Germinal center (tissue), 1 donor: ENCODE measurements at places on chromosomes 3 and 15.

- no peak for DNase-seq
These were observed 46.2 kb downstream of the ZPLD1 start for GRCh38 chr3:102481050-102481449.

- DNase-seq, result no peak
These were observed 60.4 kb upstream of the TRPM1 start for GRCh38 chr15:31161951-31162350.

GRCh38 chr3:31624083-31624709 lies 91.5 kb downstream of the STT3B start:
- DNase-seq, result no peak

GRCh38 chr3:55270976-55271375 lies 216.1 kb downstream of the WNT5A start:
- DNase-seq, result no peak

DNA sequence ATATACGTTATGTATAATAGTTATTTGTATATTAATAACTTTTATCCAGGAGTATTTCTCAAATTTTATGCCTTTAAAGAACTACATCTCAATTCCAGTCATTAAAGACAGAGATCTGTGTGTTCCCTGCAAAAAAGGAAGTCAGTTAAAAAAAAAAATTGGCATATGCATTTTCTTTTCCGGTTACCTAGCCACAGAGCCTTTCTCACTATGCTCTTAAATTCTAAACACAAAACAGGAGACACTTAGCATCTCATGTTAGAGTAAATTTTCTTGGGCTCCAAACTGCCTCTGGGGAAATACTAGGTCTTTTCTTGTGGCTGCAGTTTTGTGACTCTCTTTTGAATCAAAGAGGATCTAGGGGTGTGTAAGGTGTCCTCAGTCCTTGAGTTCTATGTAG lies 105.9 kb downstream of the KCNH8 start:
- DNase-seq, result no peak

- peak; percentile 60 for DNase-seq
These were observed 16.8 kb downstream of the EMC4 start for GRCh38 chr15:34241376-34242330.

DNA sequence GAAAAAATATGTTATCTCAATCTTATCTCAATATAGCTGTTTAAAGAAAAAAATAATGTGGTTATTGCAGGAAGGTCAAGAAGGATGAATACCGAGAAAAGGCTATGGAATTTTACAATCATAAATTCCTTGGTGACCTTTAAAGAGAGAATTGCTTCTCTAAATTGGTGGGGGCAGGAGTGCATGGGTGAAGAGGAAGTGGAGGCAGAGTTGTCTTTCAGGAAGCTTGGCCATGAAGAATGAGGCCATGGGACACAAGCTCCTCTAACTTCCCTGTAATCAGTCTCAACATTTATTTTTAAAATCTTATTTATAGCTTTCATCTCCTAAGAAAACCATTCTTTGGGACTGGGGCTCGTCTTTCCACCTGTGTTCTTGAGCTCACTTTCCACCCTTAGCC lies 22.4 kb upstream of the ALDH1A2 start:
- DNase-seq, result no peak

- DNase-seq, result no peak
These were observed 315.2 kb downstream of the UACA start for GRCh38 chr15:70447928-70448698.

DNA sequence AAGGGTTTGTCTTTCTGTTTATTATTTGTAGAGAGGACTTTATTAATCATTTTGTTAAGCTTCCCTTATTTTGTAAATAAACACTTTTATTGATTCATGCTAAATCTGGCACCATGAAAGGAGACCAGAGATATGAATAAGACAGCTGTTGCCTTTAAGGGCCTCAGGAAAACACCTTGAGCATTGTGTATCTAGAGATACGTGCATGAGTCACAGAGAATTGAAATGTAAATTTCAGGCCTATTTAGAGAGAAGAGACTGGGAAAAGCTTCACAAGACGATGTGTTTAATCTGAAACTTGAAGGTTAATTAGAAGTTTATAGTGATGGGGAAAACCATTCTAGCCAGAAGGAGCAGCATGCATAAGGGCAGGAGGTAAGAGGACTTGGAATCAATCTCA lies 28.6 kb upstream of the UTS2B start:
- DNase-seq, result no peak

DNA sequence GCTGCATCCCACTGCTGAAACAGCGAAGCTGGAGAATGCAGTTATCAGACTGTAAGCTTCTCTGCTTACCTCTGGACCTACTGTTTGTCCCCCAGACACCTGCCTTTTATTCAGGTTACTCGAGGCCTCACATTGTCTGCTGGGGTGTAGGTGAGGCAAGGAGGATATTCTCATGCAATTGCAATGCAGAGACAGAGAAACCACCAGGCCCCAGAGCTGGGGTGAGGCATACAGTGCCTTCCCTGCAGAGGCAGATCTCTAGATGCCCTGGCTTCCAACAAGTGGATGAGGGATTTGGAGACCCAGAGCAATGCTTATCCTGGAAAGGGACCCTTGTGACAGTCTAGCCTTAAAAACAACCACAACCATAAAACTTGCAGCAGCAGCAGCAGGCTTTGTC lies 263.4 kb upstream of the ST8SIA2 start:
- DNase-seq, result no peak

DNA sequence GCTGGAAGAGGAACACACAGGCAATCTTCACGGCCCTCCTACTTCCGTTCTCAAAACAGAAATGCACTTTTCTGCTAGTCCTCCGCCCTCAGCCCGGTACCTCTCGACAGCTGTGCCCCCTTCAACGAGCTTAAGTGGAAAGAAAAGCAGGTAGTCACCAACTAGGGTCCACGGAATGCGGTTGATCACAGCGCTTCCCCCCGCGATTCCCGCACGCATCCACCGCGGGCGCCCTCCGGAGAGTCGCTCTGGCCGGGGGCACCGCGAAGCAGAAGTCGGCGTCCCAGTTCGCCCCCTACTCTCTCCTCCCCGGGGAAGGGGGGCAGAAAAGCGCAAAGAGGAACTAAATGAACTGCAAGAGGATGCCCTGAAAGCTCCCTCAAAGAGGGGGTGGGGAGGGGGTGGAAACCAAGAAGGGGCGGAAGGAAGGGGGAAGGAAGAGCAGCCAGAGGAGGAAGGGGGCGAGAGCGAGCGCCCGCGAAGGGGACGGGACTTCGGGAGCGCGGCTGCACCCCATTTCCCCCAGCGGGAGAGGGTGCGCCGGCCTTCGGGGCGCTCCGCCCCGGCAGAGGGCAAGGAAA lies 738 bp downstream of the ACAP2 start:
- DNase-seq, result peak; percentile 81

- DNase-seq, result no peak
These were observed 13.9 kb upstream of the C15orf61 start for GRCh38 chr15:67506775-67507747.

DNA sequence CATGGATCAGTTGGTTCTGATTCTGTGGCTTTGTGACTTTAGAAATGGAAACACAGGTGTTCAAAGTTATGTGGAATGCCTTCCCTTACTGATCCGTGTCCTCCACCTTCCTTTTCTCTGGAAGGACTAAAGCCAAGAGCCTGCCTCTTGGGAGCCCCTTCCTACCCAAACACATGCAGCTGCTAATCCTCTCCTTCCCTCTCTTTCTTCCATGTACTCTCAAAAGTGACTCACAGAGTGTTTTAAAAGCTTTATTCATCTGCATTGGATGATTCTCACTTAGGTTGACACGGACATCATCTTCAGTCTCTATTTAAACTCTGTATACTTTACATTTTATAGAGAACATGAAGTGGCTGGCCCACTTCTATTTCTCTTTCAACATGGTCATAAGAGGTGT lies 856.5 kb upstream of the ARPP21 start:
- no peak for DNase-seq

GRCh38 chr3:11377719-11378118 lies 105.5 kb downstream of the ATG7 start:
- DNase-seq, result no peak

DNA sequence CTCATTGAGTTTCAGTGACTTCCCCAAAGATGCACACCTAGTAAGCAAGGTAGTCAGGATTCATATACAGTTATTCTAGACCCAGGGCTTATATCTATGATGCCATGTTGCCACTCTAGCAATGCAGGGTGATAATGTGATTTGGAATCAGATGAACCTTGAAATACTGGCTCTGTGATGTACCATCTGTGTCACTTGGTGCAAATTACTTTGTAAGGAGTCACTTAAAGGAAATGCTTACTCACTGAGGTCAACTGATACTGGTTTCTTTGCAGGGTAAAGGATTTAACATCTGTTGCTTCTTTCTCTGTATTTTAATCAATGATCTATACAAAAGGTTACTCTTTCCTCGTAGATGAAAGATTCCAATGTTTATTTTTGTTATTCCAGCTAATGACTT lies 10.8 kb downstream of the ASB14 start:
- no peak for DNase-seq

- no peak for DNase-seq
These were observed 33.0 kb upstream of the NR2E3 start for GRCh38 chr15:71777216-71777943.

- DNase-seq, result no peak
These were observed 49.2 kb downstream of the SLMAP start for GRCh38 chr3:57805266-57805665.

- no peak for DNase-seq
These were observed 638.8 kb upstream of the CFAP20DC start for GRCh38 chr3:59688636-59689035.

DNA sequence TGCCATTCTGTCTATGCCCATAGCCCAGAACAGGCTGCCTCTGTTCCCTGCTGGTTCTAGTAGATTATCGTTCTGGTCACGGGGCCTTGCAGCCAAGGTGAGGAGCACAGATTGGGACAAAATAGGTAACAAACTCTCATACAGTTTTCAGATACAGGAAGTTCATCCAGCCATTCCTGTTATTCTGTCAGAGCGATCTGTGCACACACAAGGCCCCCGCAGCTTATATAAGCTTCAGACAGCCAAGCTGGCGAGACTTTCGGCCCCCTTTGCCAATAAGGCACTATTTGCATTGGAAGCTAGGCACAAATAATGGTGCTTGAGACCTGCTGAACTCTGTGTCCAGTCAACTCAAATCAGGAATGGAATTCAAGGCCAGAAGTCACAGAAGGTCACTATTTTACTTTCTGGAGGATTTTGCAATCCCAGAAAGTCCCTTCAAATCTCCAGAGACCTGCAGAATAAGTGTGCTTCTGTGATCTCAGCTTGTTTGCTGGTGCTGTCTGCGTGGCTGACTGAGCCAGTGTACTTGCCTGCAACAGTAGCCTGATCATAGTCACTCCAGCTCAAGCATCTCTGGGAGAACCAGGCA lies 69.4 kb downstream of the BFSP2 start:
- DNase-seq, result no peak

- DNase-seq, result no peak
These were observed 58.5 kb upstream of the BOC start for GRCh38 chr3:113152849-113153248.

- DNase-seq, result no peak
These were observed 75.4 kb downstream of the CDC25A start for GRCh38 chr3:48112813-48113212.

- peak; percentile 33 for DNase-seq
These were observed 127.4 kb downstream of the FOXP1 start for GRCh38 chr3:71456156-71456555.

- no peak for DNase-seq
These were observed 155.3 kb downstream of the TBL1XR1 start for GRCh38 chr3:177041730-177042551.
